ENCODE measurements at places on chromosomes 5 and 9.

DNA sequence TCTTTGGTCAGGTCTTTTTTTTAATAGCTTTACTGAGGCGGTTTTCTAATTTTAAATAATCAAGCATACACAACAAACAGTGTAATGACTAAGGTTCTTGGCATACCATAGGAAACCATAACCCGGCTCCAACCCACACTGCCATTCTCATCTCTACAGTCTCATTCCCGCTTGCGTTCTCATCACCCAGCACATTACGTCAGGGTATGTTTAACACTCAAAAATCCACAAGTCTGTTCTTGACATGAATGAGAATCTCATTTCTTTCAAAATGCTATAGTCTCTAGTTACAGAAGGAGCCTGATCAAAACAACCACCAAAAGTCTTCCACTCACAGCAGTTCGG is 505 bp downstream of the C5orf34 start:
- peak; percentile 37 for DNase-seq

- DNase-seq = peak; percentile 23
Measured at GRCh38 chr5:43592363-43592762, 10.6 kb upstream of the NNT start.

DNA sequence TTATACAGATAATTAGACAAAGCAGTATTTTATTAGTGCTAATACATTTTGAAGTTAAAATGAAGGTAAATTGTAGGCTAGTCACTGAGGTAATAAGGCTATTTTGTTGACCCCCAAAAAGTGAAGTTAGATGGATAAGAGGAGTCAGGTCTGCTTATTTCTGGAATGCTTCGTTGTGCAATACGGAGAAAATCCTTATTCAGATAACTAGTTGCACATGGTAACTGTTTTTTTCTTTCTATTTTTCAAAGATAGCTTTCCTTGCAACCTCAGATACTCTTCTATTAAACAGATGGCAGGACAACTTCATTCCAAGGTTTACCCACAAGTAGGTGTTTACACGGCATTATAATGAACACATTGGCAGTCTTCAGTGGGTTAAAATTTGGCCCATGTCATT is 101.1 kb downstream of the TMEM174 start:
- no peak for DNase-seq

GRCh38 chr9:89798547-89799120 is 193.8 kb downstream of the GADD45G start:
- DNase-seq = no peak
